ENCODE measurements at places on chromosomes 13 and 19. TPM values are rescaled to one million over a fixed set of nuclear protein-coding genes. Genes with fewer than 3 reads are reported as not detected.

DNA sequence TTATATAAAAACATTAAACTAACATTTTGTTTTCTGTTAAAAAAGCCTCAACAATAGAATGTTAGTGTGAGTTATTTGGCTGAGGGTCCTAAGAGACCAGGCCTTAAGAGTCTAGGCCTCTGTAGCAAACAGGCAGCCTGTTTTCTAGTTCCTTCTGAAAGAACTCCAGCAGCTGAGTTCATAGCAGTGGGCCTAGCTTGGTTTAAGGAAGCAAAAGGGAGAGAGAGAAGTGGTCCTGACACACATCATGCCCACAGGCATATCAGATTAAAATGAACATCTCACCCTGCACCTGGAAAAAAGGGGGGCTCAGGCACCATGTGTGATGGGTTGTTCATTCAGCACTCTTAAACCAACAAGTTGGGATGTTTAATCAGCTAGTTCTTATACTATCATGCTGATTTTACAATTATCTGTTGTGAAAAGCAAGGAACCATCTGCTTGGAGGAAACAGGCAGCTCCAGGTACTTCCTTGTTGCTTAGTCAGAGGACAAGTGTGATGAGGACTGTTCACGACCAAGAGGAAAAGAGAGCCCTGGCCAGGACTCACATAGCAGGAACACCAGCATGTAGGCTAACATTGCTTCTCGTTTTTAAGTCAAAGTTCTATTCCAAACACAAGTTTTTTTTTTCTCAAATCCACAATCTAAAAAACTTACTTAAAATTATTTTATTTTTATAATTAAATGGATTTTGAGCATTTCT, 81.3 kb upstream of the FRY start:
- H3K4me1 ChIP-seq, result no peaks in the 10 kb centered on the region
- H3K36me3 ChIP-seq, result no peaks in the 10 kb centered on the region
- no peak overlapping the region for H3K27ac ChIP-seq
- no peak for DNase-seq
- no peaks in the 10 kb centered on the region for H3K27me3 ChIP-seq

- H3K4me3 ChIP-seq, result no peak overlapping the region
- no peak for DNase-seq
- no peaks in the 10 kb centered on the region for H3K36me3 ChIP-seq
- no peaks in the 10 kb centered on the region for H3K27me3 ChIP-seq
- no peak overlapping the region for H3K27ac ChIP-seq
These were observed 16.8 kb downstream of the PABPC3 start for GRCh38 chr13:25112695-25113255.

DNA sequence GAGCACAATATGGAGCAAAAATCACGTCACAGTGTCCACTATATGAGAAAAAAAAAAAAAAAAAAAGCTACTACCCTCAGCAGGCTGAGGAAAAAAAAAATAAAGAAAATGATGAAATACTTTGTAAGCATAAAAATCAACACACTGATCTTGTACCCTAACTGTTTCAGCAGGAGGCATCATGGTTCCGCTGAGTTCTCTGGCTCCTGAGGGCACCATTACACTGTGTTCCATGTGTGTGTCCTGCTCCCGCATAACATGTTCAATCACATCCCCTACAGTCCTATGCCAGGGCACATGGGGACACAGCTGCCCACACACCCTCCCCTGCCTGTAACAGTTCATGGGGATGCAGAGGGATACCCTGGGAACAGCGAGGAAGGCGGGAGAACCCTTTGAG, 33.5 kb downstream of the DOCK9 start:
- no peak overlapping the region for H3K27ac ChIP-seq
- H3K27me3 ChIP-seq, result no peaks in the 10 kb centered on the region
- peaks cover 2% of the 10 kb centered on the region for H3K4me1 ChIP-seq
- no peaks in the 10 kb centered on the region for H3K36me3 ChIP-seq

GRCh38 chr13:109172136-109172535, 542.7 kb downstream of the MYO16 start:
- DNase-seq, result no peak
- no peaks in the 10 kb centered on the region for H3K4me1 ChIP-seq
- H3K36me3 ChIP-seq, result no peaks in the 10 kb centered on the region
- no peak overlapping the region for H3K27ac ChIP-seq
- no peak overlapping the region for H3K4me3 ChIP-seq

- peaks cover 3% of the 10 kb centered on the region for H3K4me1 ChIP-seq
- H3K27ac ChIP-seq, result peak overlapping the region; percentile 55
- H3K27me3 ChIP-seq, result no peaks in the 10 kb centered on the region
These were observed 416 bp upstream of the DOCK9 start for GRCh38 chr13:98978280-98978679.

- no peak overlapping the region for H3K4me3 ChIP-seq
- H3K4me1 ChIP-seq, result no peaks in the 10 kb centered on the region
- no peak overlapping the region for H3K27ac ChIP-seq
These were observed 203.8 kb downstream of the GPC6 start for GRCh38 chr13:93430381-93430780.

Gene OR7G2
- total RNA-seq, result not detected

Gene ZNF554
- total RNA-seq, result 7.0 TPM

Gene DNAAF3
- total RNA-seq, result 4.4 TPM
